GOT3 (cell line): ENCODE measurements at places on chromosomes 6 and 20.

- no peak for DNase-seq
Measured at GRCh38 chr6:33716890-33717632, 5.6 kb upstream of the UQCC2 start.

DNA sequence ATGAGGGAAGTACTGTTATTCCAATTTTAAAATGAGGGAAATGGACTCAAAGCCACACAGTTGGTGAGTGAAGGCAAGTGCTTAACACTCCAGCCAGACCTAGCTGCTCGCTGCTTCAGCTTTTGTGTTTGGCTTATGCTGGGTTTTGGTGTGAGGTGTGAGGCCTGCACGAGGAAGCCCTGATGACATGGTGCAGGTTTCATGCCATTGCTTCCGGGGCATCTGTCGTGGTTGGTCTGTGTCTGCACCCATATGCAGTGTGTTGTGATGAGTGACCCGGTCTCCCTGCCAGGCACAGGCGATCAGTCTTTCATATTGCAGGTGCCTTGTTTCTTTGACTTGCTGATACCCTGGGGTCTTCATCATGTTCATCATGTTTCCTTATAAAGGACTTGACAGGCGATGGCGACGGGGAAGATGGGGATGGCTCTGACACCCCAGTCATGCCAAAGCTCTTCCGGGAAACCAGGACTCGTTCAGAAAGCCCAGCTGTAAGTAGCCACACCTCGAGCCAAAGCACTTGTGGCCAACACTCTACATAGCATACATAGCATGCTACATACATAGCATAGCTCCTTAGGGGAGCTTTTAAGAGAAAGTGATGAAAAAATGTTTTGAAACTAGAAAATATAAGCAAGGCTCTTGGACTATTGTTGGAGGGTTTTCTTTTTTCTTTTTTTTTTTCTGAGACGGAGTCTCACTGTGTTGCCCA, 22.3 kb downstream of the DNMT3B start:
- DNase-seq: no peak

DNA sequence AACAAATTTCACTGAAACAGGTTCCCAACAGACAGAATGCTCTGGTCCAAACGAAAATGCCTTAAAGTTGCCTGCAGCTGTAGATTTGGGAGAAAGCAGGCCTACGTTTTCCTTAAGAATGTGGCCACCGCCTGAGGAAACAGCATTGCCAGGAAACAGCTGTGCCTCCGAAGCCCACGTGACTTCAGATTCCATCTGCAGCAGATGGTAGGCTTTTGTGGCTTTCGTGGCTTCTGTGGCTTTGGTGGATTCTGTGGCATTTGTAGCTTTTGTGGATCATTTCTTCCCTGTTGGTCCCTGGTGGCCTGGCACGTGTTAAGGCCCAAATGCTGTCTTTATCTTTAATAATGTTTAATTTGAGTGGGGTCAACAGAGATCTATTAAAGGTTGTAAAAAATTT, 222.9 kb downstream of the TTLL2 start:
- no peak for DNase-seq

- no peak for DNase-seq
Measured at GRCh38 chr6:119407156-119407555, 57.6 kb upstream of the MAN1A1 start.

- no peak for DNase-seq
Measured at GRCh38 chr6:80003826-80004172, 650 bp upstream of the TTK start.

DNA sequence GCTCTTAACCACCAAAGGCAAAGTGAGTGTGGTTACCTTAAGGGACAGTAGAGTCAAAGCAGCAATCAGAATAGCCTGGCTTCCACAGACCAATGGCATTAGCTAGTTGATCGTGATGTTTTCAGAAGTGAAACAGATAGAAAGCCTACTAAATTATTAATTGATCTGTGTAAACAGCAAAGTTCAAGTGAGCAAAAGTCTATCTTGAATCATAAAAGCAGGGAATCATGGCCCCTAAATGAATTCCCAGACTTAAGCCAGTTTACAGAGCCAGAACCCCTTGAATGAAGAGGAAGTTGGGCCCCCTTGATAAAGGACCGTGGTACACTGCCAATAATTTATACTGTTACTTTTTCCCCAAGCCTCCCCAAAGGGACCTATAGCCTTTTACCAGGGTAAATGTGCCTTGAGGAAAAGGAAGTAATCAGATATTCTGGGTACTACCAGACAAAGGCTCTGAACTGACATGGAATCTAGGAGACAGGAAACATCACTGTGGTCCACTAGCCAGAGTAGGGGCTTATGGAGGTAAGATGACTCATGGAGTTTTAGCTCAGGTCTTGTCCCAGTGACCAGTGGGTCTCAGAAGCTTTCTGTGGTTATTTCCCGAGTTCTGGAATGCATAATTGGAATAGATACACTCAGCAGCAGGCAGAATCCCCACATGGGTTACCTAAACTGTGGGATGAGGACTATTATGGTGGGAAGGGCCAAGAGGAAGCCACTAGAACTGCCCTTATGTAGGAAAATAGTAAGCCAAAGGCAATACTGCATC, 317.5 kb downstream of the CD83 start:
- DNase-seq: no peak

GRCh38 chr20:51022227-51022802, 592 bp downstream of the KCNG1 start:
- no peak for DNase-seq
